ENCODE measurements at places on chromosomes 16 and 17. TPM values are rescaled to one million over a fixed set of nuclear protein-coding genes. Genes with fewer than 3 reads are reported as not detected.
A peak's percentile ranks its signal among the peaks of the same experiment; 100 is the strongest.

DNA sequence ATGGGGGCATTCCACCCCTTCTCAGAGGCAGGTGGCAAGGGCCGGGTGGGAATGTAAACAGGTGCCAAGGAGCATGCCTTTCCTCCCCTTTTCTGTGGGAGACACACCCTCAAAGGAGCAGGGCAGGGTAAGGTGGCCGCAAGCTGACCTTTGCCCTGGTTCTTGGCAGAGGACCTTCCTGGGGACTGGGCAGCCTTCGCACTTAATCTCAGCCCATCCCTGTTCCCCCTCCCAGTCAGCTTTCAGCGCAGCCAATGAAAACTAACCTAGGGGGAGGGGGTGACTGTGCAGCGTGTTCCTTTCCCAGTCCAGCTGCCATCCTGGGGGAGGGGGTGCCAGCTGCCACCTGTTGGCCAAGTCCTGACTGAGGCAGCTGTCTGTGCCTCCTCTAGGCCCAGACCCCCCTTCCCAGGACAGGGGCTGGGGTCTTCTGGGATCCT lies 2.8 kb downstream of the TRAF4 start:
- DNase-seq: peak; percentile 91

DNA sequence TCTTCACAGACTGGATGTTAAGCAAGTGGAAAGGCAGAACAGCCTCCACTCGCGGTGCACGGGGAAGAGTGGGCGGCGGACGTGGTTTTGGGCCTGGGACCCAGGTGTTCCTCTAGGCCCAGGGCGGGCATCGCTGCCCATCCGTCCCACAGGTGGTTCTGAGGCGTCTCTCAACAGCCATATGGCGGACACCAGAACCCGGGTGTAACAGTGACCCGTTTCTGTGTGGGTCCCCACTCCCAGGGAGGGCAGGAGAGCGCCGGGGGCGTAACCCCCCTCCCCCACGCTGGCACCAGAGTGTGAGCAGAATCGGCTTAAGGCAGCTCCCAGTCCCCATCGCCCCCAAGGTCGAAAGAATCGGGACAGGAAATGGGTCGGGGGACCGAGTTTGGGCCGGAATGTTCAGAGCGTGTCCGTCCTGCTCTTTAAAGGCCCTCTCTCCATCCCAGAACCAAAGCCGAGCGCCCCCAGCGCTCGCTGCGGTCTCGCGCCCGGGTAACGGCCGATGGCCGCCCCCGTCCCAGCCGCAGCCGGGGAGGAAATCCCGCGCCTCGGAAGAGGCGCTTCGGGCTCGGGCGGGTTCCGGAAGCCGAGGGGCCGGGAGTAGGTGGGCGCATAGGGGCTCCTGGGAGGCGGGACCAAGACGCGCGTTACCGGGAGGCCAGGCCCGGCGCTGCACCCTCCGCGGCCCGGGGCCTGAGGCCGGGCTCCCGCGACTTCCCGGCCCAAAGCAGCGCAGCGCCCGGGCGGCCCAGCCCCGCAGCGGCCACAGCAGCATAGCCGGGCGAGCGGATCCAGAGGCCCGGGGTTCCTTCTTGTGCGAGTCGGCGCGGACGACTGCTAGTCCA lies at the start of gene TK2:
TK2 (minus strand) TSS at position 839 of the 848 bp plus-strand sequence; CDS start at position 778, 61 bp downstream.
- DNase-seq: peak; percentile 92

Gene KRT32
- not detected for total RNA-seq

DNA sequence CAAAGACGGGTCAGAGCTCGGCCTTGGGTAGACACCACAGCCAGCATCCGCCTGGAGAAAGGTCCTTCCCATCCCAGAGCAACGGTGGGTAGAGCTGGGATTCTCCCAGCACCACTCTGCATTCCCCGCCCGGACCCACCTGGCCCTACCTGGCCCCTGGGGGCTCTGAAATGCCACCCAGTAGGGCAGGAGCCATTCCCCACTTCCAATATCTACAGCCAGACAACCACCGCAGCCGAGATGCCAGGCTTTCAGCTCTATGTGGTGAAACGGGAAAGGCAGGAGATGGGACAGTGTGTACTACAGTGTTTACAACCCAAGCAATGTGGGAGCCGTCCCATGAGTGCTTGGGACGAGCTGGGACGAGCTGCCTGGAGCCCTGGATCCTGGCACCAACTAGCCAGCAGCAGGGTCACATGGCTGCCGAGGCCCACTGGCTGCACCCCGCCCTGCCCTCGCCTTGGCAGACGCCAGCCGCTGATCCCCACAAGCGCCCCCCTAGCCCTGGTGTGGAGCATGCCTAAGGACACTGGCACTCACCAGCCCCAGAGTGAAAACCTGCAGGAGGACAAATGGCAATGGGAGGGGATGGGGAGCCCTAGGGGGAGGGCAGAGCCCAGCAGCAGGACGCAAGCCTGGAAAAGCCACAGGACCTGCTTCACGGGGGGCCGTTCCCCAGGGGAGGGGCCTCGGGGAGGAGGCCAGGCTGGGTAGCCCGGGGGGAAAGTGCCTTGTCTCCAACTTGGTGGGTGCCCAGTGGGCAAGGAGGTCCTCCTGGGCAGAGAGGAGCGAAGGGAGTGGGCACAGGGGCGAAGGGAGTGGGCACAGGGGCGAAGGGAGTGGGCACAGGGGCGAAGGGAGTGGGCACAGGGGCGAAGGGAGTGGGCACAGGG lies 13.5 kb downstream of the TMC6 start:
- no peak for DNase-seq

Gene NAGLU
- 28.4 TPM for total RNA-seq

DNA sequence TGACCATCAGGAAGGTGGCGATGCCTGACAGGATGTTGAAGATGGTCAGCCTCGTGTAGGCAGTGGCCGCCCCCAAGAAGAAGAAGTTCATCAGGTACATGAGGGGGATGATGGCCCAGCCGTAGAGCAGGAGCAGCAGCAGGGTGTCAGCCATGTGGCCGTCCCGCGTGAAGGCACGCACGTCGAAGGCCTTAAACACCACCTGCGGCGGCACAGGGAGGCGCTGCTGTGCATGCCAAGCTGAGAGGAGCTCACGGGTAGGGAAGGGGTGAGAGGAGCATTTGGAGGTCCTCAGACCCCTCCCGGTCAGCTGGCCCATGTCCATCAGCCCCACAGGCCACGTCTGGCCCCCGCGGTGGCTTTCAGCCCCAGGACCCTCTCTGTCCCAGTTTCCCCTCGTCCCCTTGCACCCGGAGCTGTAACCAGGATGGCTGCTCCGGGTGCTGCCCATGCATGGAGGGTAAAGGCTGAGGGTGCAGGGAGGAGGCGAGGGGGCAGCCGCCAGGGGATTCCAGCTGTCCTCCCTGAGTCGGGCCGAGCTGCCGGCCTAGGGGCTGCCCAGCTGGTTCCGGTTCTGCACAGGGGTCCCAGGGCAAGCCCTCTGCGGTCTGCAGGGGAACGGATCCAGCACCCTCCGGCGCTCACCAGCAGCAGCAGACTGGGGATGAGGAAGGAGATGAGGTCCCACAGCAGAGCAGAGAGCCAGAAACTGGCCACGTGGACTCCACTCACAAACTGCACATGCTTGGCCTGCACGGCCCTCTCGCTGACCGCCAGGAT lies 17.1 kb upstream of the RNPS1 start:
- no peak for DNase-seq

DNA sequence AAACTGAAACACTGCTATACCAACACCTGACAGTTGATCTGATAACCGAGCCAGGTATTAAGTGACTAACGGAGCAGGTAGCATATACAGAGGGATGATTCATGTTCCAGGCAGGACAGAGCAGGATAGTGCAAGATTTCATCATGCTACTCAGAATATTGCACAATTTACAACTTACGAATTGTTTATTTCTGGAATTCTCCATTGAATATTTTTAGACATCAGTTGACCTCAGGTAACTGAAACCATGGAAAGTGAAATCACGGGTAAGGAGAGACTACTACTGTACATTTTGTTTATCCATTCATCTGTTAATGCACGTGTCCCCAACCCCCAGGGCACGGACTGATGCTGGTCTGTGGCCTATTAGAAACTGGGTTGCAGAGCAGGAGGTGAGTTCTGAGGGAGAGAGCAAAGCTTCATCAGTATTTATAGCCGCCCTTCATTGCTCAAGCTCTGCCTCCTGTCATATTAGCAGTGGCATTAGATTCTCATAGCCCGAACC lies 14.5 kb upstream of the PPM1E start:
- no peak for DNase-seq

Gene KRT28
- total RNA-seq: not detected

DNA sequence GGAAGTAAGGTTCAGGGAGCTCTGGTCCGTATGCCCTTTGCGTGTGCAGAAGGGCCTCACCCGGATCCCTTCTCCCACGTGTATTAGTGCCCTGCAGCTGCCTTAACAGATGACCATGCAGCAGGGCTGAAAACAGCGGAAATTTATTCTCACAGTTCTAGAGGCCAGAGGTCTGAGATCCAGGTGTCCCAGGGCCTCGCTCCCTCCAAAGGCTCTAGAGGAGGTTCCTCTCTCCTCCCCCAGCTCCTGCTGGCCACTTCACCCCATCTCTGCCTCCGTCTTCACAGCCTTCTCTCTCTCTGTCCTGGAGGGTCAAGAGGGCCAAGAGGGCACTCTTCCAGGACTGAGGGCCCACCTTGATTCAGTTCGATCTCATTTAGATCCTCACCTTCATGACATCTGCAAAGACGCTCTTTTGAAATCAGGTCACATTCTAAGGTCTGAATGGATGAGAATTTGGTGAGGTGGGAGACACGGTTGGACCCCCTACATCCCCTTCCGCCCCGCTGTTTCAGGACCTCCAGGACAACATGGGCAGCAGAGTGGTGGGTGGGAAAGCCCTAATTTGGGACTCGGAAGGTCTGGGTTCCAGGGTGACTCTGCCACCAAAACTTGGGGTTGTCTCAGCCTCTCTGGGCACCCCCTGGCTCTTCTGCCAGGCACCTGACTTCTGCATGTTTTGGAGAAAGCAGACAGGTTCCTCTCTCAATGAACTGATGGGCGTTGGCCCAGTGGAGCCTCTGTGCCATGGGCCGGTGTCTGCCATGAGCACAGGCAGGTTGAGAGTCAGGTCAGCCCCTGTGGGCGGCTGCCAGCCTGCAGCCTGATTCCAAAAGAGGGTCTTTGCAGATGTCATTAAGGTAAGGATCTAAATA lies 361.2 kb downstream of the SEC14L1 start:
- DNase-seq: no peak

Gene WNK4
- 30.4 TPM for total RNA-seq

Gene CD300E
- not detected for total RNA-seq

DNA sequence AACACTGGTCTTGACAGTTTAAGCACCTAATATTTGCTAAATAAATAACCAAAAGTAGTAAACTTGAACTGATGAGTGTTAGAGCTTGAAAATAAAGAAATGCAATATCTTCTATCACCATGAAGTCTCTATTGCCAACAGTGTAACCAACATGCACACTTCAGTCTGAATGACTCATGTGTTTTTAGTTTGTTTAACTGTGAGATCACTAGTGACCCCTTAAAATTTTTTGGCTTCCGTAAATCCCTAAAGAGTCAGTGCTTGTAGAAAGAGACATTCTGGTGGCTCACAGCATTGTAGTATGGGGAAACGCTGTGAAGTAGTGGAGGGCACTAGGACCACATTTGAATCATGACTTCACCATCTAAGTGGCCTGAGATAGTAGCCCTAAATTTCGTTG lies 341.1 kb downstream of the PMP22 start:
- DNase-seq: no peak

- peak; percentile 78 for DNase-seq
These were observed 191.4 kb downstream of the ZNF423 start for GRCh38 chr16:49664221-49665215.

GRCh38 chr17:78538033-78538776 lies 39.0 kb downstream of the DNAH17 start:
- no peak for DNase-seq

DNA sequence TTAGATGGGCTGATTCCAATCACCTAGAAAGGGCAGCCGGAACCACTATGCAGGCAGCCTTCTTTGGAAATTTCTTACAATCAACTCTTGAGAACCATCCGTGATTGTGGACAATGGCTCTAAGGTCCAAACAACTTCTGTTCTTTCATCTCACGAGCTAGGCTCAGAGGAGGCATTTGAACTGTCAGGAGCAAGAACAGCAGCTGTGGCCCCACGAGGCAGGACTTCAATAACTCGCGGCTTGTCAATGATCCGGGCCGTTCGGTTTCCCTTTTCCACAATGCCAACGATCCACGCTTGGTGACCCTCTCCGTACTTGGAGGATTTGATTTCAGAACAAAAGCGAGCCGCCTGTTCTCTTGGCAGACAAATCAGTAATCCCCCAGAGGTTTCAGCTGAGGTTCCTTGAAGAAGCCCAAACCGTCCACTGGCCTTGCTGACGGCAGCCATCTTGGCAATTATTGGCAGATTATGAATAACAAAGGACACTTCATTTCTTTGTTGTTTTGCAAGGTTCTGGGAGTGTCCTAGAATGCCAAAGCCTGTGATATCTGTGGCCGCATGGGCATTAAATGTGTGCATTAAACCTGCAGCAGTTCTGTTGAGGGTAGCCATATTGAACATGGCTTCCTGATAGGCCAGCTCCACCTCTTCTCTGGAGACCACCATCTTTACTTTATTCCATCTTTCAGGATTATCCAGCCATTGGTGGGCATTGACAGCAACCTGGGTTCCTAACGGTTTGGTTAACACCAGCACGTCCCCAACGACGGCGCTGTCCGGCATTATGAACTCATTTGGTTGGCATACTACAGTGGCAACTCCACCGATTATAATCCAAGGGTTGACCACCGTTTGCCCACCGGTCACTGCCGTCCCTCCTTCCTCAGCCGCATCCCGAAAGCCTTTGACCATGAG lies 1.2 kb downstream of the SEPHS2 start:
- DNase-seq: no peak

- DNase-seq: no peak
These were observed 15.6 kb downstream of the RNF112 start for GRCh38 chr17:19426631-19427030.
